ENCODE measurements at places on chromosomes 16 and 17.

DNA sequence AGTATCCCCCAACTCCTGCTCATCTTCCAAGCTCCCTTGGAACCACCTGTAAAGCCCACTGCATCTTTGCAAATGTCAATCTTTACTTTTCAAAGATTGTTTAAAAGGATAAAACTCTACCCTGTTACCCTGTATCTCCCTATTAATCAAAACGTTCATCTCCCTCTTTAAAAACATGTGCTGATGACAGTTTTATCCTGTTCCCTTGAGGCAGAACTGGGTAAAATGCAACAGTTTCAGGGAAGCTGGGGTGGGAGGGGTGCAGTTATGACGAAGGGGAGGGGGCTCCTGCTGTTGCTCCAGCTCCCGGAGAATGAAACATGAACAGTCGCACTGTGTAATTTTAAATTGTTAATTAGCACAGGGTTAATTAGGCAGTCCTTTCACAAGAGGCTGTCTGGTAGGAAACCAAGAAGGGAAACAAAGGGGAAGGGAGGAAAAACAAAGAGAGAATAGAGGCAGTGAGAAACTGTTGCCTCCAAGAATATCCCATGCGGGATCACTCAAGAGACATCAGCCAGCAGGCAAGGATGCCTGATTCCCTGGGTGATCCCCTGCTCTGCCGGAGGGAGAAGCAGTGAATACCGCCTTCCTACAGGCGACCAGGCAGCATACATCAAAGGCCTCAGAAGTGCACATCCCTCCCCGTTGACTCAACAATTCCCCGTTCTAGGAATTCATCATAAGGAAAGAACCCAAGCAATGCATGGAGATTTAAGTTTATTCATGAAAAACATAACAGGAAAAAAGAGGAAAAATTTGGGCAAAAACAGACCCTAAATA lies 84.2 kb downstream of the ZFHX3 start:
- no peak for DNase-seq

- DNase-seq = no peak
Observed at GRCh38 chr16:4212211-4212933, 29.5 kb downstream of the SRL start.

GRCh38 chr17:1621273-1621954 lies 7.2 kb downstream of the SLC43A2 start:
- no peak for DNase-seq

DNA sequence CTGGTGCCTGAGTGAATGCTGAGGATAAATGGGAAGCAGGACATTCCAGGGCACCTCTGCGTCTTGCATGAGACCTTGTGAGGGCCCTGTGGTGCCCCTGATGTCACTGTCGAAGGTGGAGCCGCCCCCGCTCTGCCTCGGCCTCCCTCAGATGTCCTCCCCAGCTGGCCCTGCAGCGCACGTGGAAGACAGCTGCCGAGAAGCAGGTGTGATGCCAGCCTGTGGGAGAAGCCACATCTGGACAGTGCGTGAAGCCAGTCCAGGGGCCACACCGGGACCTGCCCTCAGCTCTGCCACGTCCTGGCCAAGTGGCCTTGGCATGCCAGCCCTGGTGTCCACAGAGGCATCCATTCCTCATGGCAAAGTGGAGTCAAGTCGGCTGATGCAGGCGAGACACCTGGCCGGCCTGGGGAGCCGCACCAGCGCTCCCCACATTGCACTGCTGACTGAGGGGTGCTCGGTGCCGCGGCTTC lies 21.6 kb upstream of the METRNL start:
- no peak for DNase-seq

DNA sequence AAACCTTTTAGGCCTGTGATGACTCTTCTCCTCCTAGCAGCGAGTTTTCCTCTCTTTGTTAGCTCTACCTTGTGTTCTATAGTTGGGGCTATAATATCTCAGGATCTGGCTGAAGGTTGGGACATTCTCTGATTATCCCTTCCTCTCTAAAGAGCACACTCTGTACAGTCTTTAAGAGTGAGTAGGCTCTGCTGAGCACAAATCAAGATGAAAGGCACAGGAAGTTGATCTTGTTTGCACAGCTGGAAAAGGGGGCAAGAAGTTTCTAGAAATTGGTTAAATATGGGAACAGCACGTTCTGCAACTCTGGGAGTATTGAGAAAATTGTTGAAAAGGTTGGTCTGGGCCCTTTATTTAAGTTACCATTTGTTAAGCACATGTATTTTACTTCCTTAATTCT lies 240.9 kb downstream of the CDH11 start:
- DNase-seq = no peak

GRCh38 chr16:79770244-79771064 lies 169.9 kb upstream of the MAF start:
- peak; percentile 91 for DNase-seq

DNA sequence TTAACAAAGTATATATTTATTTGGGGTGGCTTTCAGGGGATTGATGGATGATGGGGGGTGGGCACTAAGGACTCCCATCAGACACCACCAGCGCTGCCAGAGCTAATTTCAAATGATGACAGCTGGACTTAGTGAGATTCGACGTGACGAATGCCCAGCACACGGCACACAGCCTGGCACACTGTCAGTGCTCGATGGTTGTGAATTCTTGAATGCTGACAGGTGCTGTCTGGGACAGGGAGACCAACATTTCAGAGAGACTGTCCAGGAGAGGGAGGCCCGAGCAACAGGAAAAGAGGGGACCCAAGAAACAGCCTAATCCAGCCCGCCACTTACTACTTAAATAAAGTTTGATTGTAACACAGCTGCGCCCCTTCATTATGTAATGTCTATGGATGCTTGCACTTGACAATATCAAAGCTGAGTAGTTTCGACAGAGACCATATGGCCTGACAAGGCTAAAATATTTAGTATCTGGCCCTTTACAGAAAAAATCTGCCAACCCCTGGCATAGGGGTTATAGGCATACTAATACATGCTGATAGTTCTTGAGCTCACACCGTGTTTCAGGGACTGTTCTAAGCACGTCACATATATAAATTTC lies 6.2 kb upstream of the MPRIP start:
- DNase-seq = no peak

DNA sequence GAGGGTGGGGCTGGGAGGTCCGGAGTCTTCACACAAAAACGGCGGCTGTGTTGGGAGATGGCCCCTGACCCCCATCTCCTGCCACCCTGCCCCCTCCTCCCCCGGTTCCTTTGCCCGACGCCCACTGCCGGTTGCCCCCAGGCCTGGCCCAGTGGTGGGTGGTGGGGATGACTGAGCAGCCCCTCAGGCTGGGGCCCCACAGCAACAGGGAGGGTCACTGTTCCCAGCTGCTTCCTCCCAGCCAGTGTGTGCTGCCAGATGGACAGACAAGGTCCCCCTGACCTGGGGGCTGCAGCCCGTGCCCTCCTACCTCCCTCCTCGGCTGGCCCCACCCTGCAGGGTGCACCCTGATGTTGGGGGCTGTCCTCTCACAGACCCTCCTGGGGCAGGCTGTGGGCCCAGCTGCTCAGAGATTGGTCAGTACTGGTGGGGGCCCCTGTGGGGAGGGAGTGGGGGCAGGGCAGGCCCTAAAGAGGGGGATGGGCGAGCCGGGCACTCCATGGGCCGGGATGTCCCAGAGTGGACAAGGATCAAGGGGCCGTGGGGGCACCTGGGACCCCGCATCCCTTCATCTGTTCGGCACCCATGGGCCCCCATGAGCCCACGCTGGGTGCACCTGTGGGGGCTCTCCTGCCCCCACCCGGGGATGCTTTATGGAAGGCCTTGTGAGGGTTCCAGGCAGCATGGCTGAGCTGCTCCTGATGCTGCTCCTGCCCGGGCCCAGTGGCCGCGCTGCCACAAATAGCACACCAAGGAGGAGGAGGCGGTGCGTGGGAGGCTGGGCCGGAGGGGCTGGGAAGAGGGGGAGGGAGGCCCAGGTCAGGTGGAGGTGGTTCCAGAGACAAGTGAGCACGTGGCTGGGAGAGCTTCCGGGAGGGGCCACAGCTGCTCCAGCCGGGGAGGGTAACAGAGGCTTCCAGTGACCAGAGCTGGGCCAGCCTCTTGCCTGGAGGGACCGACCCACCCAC lies 5.1 kb downstream of the C1QTNF8 start:
- DNase-seq = no peak

GRCh38 chr16:67666559-67667452 lies at the start of the genes C16orf86 and ENKD1:
C16orf86 (plus strand) TSS chr16:67666814; CDS start chr16:67666971, 157 bp downstream.
ENKD1 (minus strand) TSS chr16:67666750; CDS start chr16:67666442, 308 bp downstream.
- peak; percentile 96 for DNase-seq

DNA sequence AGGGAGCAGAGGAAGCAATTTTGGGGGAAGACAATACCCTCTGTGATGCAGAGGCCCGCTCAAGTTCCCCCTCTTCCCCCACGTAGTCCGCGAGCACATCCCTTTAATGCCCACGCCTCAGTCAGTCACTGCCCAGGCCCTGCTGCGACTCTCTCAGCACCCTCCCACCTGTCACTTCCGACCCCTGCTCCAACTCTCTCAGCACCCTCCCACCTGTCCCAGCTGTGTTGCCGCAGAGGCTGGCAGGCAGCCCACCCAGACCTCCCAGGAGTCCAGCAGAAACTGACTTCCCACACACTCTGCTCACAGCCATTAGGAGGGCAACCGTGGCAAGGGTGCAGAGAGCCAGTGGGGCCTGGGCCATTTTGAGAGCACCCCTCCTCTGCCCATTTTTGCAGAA lies 92.7 kb downstream of the WSCD1 start:
- DNase-seq = no peak

- DNase-seq = no peak
Observed at GRCh38 chr17:59830846-59831486, 61.8 kb downstream of the TUBD1 start.
